ENCODE measurements at places on chromosomes 5 and 9.

GRCh38 chr5:56624751-56625150, 190.6 kb upstream of the MAP3K1 start:
- DNase-seq, result no peak

DNA sequence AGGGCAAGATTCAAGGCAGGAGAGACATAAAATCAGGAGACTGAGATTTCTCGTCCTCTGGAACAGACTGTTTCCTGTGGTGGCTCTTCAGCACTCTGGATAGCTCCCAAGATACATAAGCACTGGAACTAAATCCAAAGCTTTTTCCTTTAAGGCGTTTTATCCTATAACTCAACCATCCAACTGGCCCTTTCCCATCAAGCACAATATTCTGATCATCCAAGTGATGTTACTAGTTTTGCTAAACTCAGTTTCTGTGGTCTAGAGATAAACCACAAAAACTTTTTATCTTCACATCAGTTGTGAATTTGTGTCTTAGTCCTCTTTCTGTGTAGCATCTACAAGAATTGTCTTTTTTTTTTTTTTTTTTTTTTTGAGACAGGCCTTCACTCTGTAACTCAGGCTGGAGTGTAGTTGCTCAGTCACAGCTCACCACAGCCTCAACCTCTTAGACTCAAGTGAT, 299.4 kb downstream of the COX7C start:
- DNase-seq, result no peak

GRCh38 chr5:14165375-14166106, 22.4 kb downstream of the TRIO start:
- DNase-seq, result peak; percentile 76

DNA sequence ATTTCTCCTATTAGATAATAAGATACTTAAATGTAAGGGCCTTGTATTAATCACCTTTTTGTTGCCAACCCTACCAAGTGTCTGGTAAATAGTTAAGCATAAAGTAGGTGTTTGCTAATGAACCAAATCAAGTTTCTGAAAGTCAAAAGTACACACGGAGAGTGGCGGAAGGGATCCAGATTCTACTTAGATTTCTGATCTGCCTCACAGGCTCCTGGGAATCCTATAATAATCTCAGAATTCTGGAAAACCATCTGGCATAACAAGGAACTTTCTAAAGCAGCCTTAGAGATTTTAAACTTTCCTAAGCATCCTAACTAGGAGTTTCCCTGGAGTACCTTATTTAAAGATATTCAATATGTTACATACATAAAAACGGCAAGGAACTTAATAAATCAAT, 363.2 kb upstream of the SMC2 start:
- DNase-seq, result no peak

DNA sequence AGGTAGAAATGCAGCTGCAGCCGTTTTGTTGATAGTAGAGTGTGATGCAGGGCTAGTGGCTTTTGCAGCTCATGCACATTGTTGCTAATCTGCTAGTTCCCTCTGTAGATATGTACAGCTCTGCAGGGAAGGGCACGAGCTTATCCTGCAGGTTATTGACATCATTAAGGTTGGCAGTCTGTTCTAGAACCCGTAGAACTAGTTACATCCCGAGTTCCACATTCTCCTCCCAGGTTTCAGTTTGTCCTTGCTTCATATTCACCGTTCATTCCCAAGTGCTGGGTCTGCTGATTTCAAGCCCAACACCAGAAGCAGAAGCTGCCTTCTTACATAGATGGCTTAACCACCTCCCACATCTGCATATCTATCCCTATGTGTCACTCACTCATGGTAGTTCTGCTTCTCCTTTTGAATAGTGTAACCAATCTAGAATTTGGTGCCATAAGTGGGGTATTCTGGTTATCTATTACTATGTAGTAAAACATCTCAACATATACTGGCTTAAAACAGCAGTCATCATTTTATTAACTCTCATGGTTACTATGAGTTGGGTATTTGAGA, 38.1 kb downstream of the CRHBP start:
- DNase-seq, result no peak

DNA sequence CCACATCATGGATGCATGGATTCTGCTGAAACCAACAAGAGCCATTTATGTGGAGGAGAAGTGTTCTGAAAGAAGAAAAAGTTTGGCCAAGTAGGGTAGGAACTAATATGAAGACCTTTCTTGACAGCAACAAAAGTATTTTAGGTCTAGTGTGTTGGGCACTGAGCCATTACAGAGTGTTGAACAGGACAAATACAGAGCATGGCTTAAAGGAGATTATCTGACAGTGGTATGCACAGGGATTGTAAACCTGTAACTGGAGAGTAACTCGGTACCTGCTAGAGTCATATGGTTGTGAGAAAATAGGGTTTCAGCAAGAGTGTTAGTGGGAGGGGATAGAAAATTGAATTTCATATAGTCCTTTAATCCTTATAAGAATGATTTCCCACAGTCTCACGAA, 513.2 kb upstream of the WWC1 start:
- DNase-seq, result no peak

GRCh38 chr5:81782811-81783210, 31.9 kb upstream of the SSBP2 start:
- no peak for DNase-seq

GRCh38 chr9:89882930-89883361, 278.1 kb downstream of the GADD45G start:
- DNase-seq, result no peak

GRCh38 chr9:83988411-83988810, 7.8 kb downstream of the RMI1 start:
- DNase-seq, result no peak

GRCh38 chr5:142959683-142960657, 189.8 kb downstream of the ARHGAP26 start:
- DNase-seq, result no peak

GRCh38 chr9:100011062-100011681, 87.6 kb downstream of the ERP44 start:
- DNase-seq, result peak; percentile 10

DNA sequence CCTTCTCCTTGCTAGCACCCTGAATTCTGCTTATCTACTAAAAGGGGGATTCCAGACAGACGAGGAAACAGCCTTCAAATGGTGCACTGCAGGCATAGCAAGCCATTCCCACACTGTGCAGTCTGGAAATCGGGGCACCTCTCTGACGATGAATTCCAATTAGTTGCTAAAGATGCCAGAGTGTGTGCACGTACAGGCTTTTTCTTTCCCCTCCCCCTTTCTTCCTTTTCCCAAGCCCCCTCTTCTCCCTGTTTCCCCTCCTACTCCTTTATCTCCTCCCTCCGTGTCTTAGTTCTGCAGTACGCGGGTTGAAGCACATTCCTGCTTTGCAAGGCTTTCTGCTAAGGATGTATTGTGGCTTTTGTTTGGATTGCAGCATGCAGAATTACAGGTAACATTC, at the start of gene GPR21:
GPR21 (plus strand) TSS at position 316 of the 400 bp plus-strand sequence. CDS start 900 bp downstream, outside the sequence.
- no peak for DNase-seq

- no peak for DNase-seq
These were observed 82.6 kb downstream of the GALNT10 start for GRCh38 chr5:154273028-154273617.

- DNase-seq, result no peak
These were observed 265.2 kb upstream of the RASA1 start for GRCh38 chr5:87002485-87002884.

- no peak for DNase-seq
These were observed 1634.3 kb downstream of the MAT2B start for GRCh38 chr5:165139721-165140120.

- DNase-seq, result no peak
These were observed 41.9 kb upstream of the PLPP6 start for GRCh38 chr9:4620057-4620765.

GRCh38 chr5:109483395-109483971, 73.7 kb upstream of the PJA2 start:
- no peak for DNase-seq

DNA sequence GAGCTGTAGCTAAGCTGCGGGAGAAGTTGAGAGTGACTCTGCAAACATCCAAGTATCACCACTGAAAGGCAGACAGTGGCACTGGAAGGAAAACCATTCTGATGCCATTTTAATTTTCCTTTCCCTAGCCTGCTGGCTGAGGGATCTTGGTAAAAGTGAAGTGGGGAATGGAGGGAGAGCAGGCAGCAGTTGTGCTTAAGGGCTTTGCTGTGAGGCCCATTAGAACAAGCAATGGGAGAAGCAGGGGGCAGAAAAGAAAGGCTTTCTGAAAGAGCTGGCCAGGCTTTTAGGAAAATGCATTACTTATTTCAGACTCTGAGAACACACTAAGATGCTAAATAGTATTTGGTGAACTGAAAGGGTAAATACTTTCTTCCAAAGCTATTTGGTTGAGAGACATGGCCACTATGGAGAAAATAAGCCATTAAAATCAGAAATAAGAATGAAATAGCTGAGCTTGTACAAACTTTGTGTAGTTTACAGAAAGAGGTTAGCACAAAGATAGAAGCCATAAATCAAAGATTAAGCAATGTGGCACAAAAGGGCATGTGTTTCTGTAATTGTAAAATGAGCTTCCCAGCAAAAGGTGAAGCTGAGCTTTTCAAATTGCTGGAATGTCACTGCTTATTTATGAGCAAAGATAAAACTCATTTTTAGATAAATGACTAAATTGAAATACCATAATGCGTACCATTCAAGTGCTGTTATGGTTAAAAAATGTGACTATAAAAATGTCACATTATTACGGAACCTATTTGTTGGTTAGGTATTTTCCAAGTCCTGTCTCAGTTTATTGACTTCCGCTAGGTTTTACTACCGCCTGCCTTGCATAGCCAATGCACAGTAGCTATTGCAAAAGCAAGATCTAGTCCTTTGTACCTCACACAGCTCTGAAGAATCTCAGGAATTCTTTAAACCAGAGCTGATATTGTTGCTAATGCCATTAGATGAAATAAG, 20.8 kb downstream of the SNCAIP start:
- no peak for DNase-seq

- no peak for DNase-seq
These were observed 582.4 kb upstream of the BRINP1 start for GRCh38 chr9:119951591-119951990.

DNA sequence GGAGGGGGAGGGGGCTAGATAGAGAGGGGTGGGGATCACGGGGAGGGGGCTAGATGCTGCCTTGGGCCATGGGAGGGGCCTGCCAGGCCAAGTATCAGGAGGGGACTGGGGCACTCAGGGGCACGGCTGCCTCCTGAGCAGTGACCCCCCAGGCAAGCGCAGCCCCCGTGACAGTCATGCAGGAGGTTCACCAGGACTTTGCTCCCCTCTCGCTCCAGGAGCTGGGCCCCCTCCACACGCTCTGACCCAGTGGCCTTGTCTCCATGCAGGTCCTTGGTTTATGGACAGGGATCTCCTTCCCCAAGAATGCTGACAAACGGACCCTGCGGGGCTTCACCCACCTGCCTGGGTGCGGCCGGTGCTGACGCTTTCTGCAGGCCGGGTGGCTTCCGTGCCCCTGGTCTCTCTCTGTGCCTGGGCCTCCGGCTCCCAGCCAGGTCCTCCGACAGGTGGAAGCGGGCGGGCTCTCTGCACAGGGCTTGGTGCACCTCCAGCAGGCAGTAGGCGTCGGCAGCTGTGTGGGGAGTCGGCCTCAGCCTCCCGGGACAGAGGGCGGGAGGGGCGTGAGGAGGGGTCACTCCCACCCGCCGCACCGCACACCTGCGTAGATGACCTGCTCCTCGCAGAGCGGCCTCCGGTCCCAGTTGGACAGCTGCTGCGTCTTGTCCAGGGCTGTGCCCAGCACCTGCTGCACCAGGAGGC, 46.8 kb upstream of the NRARP start:
- DNase-seq, result no peak

GRCh38 chr9:73183917-73184861, 32.5 kb downstream of the ANXA1 start:
- no peak for DNase-seq

GRCh38 chr5:120164986-120165385, 299.1 kb upstream of the PRR16 start:
- DNase-seq, result no peak

DNA sequence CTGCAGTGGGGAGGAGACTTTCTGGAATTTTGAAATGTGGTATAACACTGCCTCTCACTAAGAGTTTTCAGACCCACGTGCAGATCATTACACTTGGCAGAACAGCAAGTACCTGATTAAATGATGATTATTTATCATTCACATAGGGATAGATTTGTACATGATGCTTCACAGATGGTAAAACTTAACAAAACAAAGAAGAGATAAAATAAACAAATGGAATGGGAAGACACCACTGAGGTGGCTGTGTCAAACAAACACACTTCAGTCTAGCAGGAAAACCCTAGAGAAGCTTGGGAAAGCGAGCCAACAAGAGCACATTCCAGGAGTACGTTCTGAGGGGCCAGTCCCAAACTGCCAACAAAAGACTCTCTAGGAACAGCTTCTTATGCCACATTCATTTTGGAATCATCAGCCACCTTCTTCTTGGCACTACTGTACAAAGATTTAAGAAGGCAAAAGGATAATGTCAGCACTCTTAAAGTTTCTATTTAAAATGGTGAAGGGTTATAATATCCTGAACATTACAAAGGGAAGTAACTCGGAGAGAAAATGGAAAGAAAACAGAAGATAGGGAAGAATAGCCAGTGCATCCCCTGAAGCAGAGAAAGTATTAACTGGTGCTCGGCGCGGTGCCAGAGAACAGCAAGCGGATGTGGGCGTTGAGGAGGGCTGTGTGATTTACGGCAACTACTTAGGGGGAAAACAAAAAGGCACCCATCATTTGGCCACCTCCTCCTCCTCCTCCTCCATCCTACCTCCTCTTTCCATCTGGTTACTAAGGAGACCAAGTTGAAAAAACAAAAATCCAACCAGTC, 1.6 kb downstream of the MED27 start:
- DNase-seq, result no peak

- DNase-seq, result no peak
These were observed 8.3 kb upstream of the ARHGEF28 start for GRCh38 chr5:73617510-73618279.

DNA sequence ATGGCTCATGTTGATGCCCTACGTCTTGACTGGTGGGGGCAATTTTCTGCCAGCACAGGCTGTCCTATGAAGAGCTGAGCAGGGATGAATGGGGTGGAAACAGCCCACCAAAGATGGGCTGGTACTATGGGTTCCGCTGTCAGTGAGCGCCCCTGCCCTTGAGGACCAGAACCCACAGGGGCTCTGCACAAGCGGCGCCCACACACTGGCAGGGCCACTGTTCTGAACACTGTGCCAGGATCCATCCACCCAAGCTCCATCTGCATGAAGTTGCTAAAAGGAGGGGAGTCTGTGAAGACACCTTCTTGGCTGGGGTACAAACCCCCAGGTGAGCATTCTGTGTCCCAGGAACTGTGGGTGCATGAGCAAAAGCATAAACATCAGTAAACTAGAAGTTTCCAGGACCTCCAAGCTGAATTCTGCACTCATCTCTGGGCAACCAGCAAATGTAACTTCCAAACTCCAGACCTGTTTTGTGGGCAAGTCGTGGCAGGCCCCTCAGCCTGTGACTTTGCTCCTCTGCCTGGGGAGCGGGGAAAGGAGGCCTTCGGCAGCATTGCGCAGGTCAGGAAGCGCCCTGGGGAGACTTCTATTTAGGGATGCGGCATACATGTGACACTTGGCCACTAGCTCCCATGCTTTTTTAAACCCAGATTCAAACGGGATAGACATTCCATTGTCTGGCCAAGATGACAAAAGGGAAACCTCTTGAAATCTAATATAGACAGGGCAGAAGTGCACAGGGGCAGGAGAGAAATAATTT, 48.9 kb downstream of the PTPN3 start:
- DNase-seq, result no peak

- DNase-seq, result peak; percentile 55
These were observed 164.8 kb downstream of the HSD17B3 start for GRCh38 chr9:96136992-96137670.

GRCh38 chr9:20112205-20112783, 323.5 kb upstream of the SLC24A2 start:
- no peak for DNase-seq

GRCh38 chr5:14593326-14594021, 11.9 kb downstream of the OTULINL start:
- DNase-seq, result no peak

GRCh38 chr9:136451221-136451877, 11.7 kb upstream of the INPP5E start:
- no peak for DNase-seq
